Bladder microvascular endothelial cell (primary cell): ENCODE measurements at places on chromosomes 2 and 18. TPM values are rescaled to one million over a fixed set of nuclear protein-coding genes. Genes with fewer than 3 reads are reported as not detected.

ATP6V1B1 gene
- 0.76 and 1.1 TPM in 2 replicates for total RNA-seq

RAD51AP2 gene
- total RNA-seq = not detected in 2 replicates

MROH2A gene
- total RNA-seq = not detected in 2 replicates

FABP1 gene
- not detected in 2 replicates for total RNA-seq

CNTNAP5 gene
- under 0.01 TPM in 1 of 2 replicates, not detected in the other for total RNA-seq

CDH19 gene
- 0.06 and 0.16 TPM in 2 replicates for total RNA-seq

MSH2 gene
- total RNA-seq = 22.7 and 40.8 TPM in 2 replicates

CD8B2 gene
- not detected in 2 replicates for total RNA-seq

CSRNP3 gene
- total RNA-seq = under 0.01 and 0.82 TPM in 2 replicates

LOXHD1 gene
- 0.06 and 0.16 TPM in 2 replicates for total RNA-seq

GLI2 gene
- under 0.01 TPM in 1 of 2 replicates, not detected in the other for total RNA-seq

ANKRD30BL gene
- under 0.01 TPM in 1 of 2 replicates, not detected in the other for total RNA-seq

ERICH2 gene
- not detected in 2 replicates for total RNA-seq

MAP3K19 gene
- total RNA-seq = not detected in 2 replicates

KLHL30 gene
- total RNA-seq = under 0.01 TPM in 1 of 2 replicates, not detected in the other

SERPINB5 gene
- under 0.01 TPM in 1 of 2 replicates, not detected in the other for total RNA-seq

DES gene
- total RNA-seq = not detected in 2 replicates

RIT2 gene
- not detected in 2 replicates for total RNA-seq

CDH2 gene
- total RNA-seq = 4.7 and 17.4 TPM in 2 replicates
